T-helper 2 cell treated with Interferon-gamma antibody and Interleukin-4, amounts not matched to agents 5 μg/mL and 100 μg/mL, for 36 hours (primary cell): ENCODE measurements at places on chromosomes 3 and 15.

- DNase-seq = no peak
Measured at GRCh38 chr15:75456710-75457109, 5.2 kb upstream of the SIN3A start.

DNA sequence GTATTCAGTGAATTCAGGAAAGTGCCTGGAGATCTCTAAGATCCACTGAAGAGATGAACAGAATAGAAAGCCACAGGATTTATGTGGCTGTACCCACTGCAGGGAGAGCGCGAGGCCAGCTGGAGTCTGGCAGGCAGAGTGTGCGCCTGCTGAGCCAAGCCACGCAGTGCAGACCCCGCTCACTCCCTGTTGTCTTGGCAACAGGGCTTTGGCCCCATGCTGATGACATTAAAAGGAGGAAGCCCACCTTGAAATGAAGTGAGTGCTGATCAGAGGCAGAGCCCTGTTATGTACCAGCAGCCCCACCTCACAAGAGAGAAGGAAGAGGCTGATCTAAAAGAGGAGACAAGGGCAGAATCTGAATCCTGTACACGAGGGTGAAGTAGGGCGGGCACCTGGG is 36.7 kb downstream of the PXYLP1 start:
- DNase-seq = no peak

DNA sequence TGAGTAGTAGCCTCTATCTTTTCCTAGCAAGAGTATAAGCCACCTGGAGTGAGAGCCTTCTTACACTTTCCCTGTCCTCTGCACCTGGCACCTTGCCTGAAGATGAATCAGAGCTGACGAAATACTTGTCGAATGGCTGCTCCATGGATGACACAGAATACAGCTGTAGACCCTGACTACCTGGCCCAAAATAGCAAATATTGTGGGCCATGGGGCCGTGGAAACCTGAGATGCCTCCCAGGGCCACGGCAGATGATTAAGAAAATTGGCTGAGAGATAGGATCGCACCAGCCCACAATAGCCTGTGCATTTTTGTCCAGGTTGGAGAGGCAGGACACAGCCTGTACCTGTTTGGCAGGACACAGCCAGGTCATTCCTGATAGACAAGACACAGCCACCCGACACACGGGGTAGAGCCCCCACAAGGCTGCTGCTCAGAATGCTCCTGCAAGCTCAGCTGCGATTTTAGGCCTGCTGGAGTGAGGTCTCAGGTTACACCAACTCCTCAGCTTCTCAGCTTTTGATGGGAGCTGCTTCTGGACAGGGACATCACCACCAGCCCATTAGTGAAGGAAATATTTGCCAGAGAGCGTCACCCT is 22.9 kb upstream of the TPM1 start:
- DNase-seq = no peak

DNA sequence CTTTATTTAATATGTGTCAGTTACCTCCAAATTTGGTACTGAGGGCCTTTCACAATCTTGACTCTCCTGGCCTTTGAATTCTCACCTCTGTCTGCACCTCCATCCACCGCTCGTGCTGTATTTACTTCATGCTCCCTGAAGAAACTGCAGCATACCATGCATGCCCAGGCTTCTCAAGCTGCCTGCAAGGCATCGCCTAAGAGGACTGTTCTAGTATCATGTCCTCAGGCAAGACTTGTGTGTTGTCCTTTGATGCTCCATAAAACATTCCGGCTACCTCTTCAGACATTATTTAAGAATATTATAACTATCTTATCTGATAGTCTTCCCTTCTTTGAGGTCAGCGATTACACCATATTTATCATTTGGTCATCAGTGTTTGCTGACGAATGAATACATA is 682.5 kb downstream of the NR2F2 start:
- DNase-seq = no peak

- no peak for DNase-seq
Measured at GRCh38 chr15:85284497-85284896, 95.9 kb upstream of the AKAP13 start.

DNA sequence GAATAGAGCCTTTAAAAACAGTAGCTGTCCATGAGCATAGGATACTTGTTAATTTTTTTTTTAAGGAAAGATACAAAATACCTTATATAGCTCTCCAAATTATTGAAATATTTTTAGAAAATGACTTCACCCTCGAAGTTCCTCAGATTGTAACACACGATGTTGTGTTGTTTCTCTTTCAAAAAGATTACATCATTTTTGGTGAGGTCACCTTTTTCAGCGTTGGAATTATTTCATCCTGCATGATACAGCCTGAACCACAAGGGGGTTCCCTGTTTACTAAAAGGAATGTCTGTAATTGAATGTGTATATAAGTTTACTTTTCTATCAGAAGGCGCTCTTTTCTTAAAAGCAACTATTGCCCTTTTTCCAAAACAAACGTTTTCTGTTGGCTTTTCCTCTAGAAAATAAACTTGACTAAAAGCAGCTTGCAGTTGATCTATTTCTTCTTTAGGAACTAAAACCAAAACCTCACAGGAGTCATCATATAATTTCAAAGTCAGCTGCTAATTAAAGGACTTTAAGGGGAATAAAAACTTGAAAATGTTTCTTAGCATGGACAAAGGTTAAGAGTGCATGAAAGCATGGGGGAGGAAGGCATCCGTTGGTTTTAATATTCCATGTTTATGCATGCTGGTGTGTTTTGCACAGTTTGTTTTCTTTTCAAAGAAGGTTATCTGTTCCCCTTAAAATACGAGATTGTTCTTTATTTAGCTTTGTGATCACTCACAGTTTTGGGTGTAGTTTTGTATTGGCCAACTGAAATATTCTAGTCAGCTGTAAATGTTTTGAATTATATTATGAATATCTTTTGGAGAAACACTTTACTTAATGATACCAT is 29.4 kb downstream of the LYSMD4 start:
- DNase-seq = no peak
